ENCODE measurements at places on chromosomes 1 and 21.

DNA sequence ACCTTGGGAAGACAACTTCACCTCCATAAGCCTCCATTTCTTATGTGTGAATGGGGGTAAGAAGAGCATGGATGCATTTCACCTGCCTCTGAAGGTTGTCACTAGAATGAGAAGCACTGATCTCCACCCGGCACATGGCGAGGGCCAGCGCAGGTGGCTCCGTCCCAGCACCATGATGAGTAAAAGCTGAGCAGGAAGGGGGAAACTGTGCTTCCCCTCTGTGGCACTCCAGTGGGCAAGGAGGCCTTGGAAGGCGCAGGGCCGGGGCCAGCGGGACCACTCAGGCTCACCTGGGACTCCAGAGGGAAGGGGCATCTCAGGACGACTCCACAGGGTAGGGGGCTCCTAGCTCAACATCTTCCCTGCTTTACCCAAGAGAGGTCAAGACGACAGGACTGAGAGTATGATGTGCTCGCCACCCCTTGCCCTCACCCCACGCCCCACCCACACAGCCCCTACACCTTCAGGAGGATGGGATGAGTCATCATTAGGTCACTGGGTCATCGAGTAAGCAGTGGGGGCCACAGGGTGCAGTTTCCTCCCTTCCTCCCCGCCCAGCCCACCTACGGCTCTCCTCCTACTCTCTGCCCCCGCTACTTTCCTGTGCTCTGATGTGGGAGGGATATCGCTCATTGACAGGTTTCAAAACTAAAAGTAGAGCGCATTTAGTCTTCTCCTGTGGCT, 112.1 kb downstream of the HIVEP3 start:
- DNase-seq: no peak

GRCh38 chr1:81312272-81312754, 488.4 kb upstream of the ADGRL2 start:
- no peak for DNase-seq

DNA sequence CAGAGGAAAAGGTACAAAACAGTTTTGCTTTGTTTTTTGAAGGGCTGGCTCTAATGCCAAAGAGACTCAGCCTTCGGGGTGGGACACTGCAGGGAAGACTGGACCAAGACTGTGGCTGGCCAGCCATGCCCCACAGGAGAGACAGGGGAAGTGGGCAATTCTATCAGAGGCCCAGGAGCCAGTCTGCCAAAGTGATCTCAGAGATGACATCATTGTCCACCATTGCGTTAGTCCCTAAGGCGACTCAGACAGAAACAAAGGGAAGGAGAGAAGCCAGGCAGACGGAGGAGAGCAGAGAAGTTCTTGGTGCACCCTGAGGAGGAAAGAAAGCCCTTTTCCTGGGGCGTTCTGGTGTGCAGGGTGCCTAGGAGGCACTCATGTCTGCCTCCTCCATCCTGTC, 26.4 kb downstream of the OPTC start:
- no peak for DNase-seq

DNA sequence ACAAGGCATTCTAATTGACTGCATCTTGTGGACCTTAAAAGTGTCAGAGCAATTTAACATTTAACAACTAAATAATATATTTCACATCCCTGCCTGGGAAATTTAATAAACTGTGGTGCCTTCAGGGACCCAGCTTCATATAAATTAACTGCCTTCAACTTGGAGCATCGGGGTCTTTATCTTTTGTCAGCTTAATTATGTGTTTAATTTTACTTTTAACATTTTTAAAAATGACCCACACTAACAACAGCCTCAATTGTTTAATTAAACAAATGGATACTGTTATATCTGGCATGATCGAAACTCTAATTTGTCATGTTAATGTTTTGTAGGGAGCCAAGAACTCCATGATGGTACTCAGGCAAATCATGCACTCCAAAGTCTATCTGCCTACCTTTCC, 389.3 kb upstream of the BEND5 start:
- DNase-seq: no peak

GRCh38 chr1:218401998-218402785, 57.1 kb downstream of the TGFB2 start:
- peak; percentile 70 for DNase-seq

GRCh38 chr1:181255270-181255929, 166.9 kb downstream of the IER5 start:
- peak; percentile 94 for DNase-seq

GRCh38 chr1:40308036-40308727, 8.9 kb downstream of the COL9A2 start:
- no peak for DNase-seq

GRCh38 chr21:29233256-29233546, 65.5 kb upstream of the BACH1 start:
- no peak for DNase-seq
